ENCODE measurements at places on chromosomes 3 and 15.

DNA sequence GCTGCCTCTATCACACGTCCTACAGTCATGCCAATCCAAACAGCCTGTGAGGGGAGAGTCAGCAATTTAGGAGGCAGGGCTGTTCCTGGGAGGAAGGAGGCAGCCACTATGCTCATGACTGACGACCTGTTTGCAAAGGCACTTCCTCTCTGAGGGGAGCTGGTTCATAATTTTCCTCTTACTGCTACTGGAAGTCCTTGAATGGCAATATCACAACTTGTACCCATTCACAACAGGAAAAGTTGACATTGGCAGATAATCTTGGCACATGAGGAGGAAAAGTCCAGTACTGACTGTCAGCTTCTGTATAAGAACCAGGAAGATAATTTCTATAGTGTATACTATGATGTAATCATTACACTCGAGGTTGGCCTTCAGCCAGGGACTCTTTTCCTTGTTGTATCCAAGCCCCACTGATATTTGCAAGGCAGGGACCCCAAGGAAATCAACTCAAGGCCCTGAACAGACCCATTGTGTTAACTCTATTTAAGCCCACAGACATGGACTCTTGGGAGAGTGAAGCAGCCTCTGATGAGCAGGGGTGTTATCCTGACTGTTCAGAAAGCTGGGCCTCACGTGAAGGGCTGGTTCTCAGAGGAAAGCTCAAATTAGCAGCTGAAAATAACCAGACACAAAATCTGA, 267.3 kb upstream of the ADAMTS9 start:
- DNase-seq, result no peak

GRCh38 chr3:170714562-170715535, 129.0 kb upstream of the SLC7A14 start:
- DNase-seq, result no peak

DNA sequence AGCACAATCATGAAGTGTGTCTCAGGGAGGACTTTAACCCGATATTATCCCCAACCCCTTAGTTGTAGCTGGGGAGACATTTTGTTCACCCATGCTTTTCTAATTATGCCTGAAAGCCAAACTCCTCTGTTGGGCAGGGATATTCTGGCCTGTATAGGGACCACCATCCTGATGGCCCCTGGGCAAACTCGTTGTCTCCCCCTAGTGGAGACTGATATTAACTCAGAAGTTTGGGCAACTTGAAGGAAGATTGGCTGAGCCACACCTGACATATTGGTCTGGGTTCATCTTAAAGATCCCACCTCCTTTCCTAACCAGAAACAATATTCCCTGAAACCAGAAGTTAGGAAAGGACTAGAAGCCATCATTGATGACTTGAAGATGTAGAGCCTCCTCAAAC, 42.3 kb downstream of the TM4SF18 start:
- DNase-seq, result no peak

- DNase-seq, result no peak
Observed at GRCh38 chr15:50702762-50703334, 16.3 kb upstream of the TRPM7 start.

- peak; percentile 82 for DNase-seq
Observed at GRCh38 chr15:91032919-91033803, 10.8 kb upstream of the VPS33B start.

- DNase-seq, result no peak
Observed at GRCh38 chr3:187646906-187647660, 23.1 kb downstream of the SST start.

- no peak for DNase-seq
Observed at GRCh38 chr3:180922242-180922641, 9.8 kb downstream of the FXR1 start.

DNA sequence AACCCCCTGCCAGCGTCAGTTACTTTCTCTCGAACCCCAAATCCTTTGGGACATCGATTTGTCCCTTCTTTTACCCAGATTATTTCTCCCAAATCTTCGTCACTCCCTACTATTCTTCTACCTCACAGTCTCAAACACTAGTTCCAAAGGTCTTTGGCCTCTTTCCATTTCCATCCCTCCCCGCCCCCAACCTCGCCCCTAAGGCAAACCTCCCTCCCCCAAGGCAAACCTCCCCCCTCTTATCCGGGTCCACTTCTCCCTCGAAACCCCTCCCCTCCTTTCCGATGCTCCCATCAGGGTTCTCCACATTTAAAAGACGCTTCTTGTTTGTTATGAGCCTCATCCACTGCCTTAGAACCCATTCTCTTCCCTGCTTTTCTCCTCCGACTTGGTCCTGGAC, 583 bp downstream of the EAF1 start:
- DNase-seq, result no peak

DNA sequence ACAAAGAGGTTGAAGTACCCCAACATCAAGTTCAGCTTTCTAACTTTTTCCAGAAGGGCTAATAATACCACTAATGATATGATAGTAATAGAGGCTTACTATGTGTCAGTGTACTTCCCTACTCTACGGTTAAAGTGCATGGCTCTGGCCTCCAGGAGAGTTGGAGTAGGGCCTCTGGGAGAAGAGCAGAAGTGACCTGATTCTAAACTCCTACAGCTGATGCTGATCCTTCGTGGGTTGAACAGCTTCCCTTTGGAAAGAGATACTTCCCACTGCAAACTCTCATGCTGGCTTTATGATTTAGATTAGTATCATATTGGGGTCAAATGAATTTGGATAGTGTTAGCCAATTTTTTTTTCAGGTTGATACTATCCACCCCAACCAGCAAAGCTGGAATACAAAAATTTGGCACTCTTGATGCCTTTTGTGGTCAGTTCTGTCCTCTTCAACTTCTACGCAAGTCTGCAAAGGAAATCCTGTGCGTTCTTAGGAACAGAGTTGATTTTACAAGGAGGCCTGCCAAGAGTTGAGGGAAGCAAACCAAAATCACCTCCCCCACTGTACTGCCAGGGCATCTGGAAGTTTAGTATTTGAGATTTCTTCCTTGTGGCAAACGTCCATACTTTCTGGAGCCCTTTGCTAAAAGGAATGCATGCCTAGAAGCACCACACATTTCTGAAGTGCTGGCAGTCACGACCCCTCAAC, 17.8 kb downstream of the TMEM212 start:
- no peak for DNase-seq

GRCh38 chr15:57079931-57080620, 161.6 kb downstream of the TCF12 start:
- no peak for DNase-seq

- DNase-seq, result peak; percentile 58
Observed at GRCh38 chr3:46713898-46714552, 3.6 kb downstream of the PRSS50 start.

GRCh38 chr3:56075089-56075488, 393.2 kb downstream of the ERC2 start:
- DNase-seq, result no peak

Measured in activated CD4-positive, alpha-beta T cell treated with anti-CD3 and anti-CD28 coated beads for 36 hours (primary cell).